ENCODE measurements at places on chromosomes 3 and 15.

GRCh38 chr3:107325446-107325845 lies 51.8 kb upstream of the CCDC54 start:
- DNase-seq: no peak

GRCh38 chr15:99619712-99620111 lies 53.9 kb downstream of the MEF2A start:
- DNase-seq: no peak

- no peak for DNase-seq
Observed at GRCh38 chr15:72203507-72203837, 5.9 kb upstream of the GRAMD2A start.

GRCh38 chr3:64987726-64988125 lies 299.9 kb upstream of the ADAMTS9 start:
- no peak for DNase-seq

DNA sequence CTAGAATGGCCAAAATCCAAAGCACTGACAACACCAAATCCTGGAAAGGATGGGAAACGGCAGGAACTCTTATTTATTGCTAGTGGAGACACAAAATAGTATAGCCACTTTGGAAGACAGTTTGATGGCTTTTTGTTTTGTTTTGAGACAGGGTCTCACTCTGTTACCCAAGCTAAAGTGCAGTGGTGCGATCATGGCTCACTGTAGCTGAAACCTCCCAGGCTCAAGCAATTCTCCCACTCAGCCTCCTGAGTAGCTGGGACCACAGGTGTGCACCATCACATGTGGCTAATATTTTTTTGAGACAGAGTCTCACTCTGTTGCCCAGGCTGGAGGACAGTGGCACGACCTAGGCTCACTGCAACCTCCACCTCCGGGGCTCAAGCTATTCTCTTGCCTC lies 27.3 kb upstream of the GPR160 start:
- DNase-seq: no peak
